ENCODE measurements at places on chromosomes 5 and 9.

DNA sequence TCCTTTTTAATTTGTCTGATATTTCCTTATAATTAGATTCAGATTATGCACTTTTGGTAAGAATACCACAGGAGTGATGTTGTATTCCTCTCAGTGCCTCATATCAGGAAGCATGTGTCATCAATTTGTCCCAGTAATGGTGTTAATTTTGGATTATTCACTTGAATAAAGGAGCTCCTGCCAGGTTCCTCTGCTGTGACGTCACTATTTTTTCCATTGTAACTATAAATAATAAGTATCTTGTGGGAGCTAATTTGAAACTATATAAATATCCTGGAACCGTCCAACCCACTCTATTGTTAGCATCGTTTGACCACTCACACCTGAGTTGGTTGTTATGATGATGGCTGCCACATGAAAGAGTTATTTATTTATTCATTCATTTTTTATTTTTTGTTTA lies 107.9 kb downstream of the INVS start:
- peaks cover 2% of the 10 kb centered on the region for H3K36me3 ChIP-seq
- H3K4me1 ChIP-seq: peaks cover 9% of the 10 kb centered on the region
- no peak overlapping the region for H3K27ac ChIP-seq
- no peaks in the 10 kb centered on the region for H3K27me3 ChIP-seq

DNA sequence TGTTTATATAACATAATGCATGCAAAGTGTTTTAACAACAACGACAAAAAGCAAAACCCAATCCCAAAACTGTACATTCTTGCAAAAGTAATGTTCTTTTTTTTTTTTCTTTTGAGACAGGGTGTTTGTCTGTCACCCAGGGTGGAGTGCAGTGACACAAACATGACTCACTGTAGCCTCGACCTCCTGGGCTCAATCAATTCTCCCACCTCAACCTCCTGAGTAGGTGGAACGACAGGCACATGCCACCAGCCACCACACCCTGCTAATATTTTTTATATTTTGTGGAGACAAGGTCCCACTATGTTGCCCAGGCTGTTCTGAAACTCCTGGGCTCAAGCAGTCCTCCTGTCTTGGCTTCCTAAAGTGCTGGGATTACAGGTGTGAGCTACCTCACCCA lies 13.6 kb upstream of the HAVCR1 start:
- H3K36me3 ChIP-seq: no peaks in the 10 kb centered on the region
- no peaks in the 10 kb centered on the region for H3K27me3 ChIP-seq
- H3K4me3 ChIP-seq: no peak overlapping the region
- no peak overlapping the region for H3K27ac ChIP-seq
- no peaks in the 10 kb centered on the region for H3K4me1 ChIP-seq
- DNase-seq: no peak

- peaks cover 21% of the 10 kb centered on the region for H3K27me3 ChIP-seq
- H3K36me3 ChIP-seq: no peaks in the 10 kb centered on the region
- H3K27ac ChIP-seq: no peak overlapping the region
- no peak overlapping the region for H3K4me3 ChIP-seq
These were observed 31.8 kb downstream of the EGFLAM start for GRCh38 chr5:38290028-38290653.

DNA sequence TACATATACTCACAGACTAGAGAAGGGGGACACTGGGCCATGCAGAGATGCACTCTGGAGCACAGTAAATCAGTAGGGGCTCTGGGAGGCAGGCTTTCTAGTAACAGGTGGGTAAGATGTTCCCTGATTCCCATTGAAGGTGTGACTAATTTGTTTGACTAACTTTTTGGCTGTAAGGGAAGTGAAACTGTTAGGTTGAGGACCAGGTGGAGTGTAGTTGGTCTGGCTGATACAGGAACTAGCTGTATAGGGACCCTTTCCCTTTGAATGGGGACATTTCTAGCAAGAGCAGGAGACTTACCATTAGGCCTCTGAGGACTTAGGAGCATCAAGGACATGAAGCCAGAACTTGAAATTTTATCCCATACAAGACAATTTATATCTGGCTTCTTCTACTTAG lies 989.6 kb upstream of the COX7C start:
- no peaks in the 10 kb centered on the region for H3K27me3 ChIP-seq
- peaks cover 20% of the 10 kb centered on the region for H3K4me1 ChIP-seq
- DNase-seq: no peak
- H3K27ac ChIP-seq: no peak overlapping the region

GRCh38 chr9:98240475-98240874 lies 15.0 kb downstream of the TBC1D2 start:
- H3K27me3 ChIP-seq: no peaks in the 10 kb centered on the region
- peaks cover 8% of the 10 kb centered on the region for H3K4me1 ChIP-seq
- no peak overlapping the region for H3K4me3 ChIP-seq
- no peak for DNase-seq
- H3K27ac ChIP-seq: no peak overlapping the region
- H3K36me3 ChIP-seq: no peaks in the 10 kb centered on the region

DNA sequence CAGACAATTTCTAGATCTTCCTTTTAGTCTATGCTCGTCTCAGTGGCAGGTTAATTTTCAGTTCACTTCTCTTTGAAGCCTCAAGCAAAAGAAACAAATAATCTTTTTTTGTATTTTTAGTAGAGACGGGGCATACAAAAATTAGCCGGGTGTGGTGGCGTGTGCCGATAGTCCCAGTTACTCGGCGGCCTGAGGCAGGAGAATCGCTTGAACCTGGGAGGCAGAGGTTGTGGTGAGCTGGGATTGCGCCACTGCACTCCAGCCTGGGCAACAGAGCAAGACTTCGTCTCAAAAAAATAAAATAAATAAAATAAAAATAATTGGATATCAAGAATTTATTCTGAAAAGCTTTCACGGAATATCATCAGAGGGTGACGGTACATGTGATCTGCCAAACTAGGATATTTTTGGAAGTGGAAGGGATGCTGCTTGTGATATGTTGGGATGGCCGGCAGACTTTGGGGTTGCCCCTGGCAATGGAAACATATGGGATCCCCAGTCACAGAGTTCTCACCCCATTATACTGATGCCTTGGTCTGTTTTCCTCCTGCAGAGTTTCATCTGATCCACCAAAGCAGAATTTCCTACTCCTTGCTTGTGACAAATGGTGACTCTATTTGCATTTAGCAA lies 7.6 kb upstream of the LCP2 start:
- peaks cover 1% of the 10 kb centered on the region for H3K27me3 ChIP-seq
- no peak overlapping the region for H3K4me3 ChIP-seq
- H3K36me3 ChIP-seq: no peaks in the 10 kb centered on the region
- DNase-seq: no peak
- H3K27ac ChIP-seq: no peak overlapping the region

DNA sequence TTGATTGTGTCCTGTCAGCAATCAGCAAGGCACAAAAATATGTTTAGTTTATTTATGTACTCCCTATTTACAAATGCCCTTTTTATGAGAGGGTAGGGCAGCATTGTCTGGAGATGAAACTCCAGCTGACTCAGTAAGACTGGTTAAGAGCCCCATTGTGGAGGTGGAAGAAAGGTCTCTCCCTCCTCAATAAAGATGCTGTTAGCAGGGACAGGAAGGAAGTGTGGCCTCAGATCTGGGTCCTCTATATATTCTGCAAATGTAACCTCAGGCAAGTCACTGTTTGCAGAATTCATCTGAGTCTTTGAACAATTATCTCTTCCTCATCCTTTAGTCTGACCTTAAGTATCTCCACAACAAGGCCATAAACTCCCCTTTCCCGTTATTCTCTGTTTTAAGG lies 48.3 kb upstream of the TRAF1 start:
- H3K4me3 ChIP-seq: no peak overlapping the region
- H3K4me1 ChIP-seq: peaks cover 11% of the 10 kb centered on the region
- no peak for DNase-seq
- no peaks in the 10 kb centered on the region for H3K27me3 ChIP-seq

DNA sequence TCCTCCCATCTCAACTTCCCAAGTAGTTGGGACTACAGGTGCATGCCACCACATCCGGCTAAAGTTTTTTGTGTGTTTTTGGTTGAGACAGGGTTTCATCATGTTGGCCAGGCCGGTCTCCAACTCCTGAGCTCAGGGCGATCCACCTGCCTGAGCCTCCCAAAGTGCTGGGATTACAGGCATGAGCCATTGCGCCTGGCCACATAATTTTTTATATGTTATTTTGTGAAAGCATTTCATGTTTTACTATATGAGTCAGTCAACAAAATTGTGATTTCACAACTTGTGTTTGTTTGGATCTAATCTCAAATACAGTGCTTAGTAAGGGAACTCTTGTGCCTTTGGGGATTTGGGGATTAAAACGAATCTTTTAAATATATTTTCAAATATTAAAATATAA lies 20.0 kb upstream of the FAM120AOS start:
- peaks cover 17% of the 10 kb centered on the region for H3K4me1 ChIP-seq
- no peak for DNase-seq
- no peaks in the 10 kb centered on the region for H3K27me3 ChIP-seq
- H3K4me3 ChIP-seq: no peak overlapping the region
- H3K36me3 ChIP-seq: peaks cover 15% of the 10 kb centered on the region
- H3K27ac ChIP-seq: no peak overlapping the region

- DNase-seq: no peak
- H3K27ac ChIP-seq: peak overlapping the region; percentile 16
- peaks cover 55% of the 10 kb centered on the region for H3K4me1 ChIP-seq
- H3K27me3 ChIP-seq: no peaks in the 10 kb centered on the region
- no peak overlapping the region for H3K4me3 ChIP-seq
- peaks cover 12% of the 10 kb centered on the region for H3K36me3 ChIP-seq
These were observed 23.9 kb downstream of the GOLM1 start for GRCh38 chr9:86075132-86076109.

GRCh38 chr5:141534492-141535213 lies 45.8 kb downstream of the PCDHGC5 start:
- H3K36me3 ChIP-seq: peaks cover 10% of the 10 kb centered on the region
- no peaks in the 10 kb centered on the region for H3K27me3 ChIP-seq

GRCh38 chr5:133801955-133802751 lies 166.3 kb downstream of the C5orf15 start:
- H3K36me3 ChIP-seq: no peaks in the 10 kb centered on the region
- DNase-seq: no peak
- H3K27me3 ChIP-seq: peaks cover 7% of the 10 kb centered on the region
- H3K27ac ChIP-seq: no peak overlapping the region
- H3K4me3 ChIP-seq: no peak overlapping the region

GRCh38 chr5:115545351-115545882 lies 842 bp upstream of the FEM1C start:
- peak overlapping the region; percentile 96 for H3K4me3 ChIP-seq
- no peak overlapping the region for H3K27ac ChIP-seq
- H3K4me1 ChIP-seq: peaks cover 29% of the 10 kb centered on the region
- peaks cover 7% of the 10 kb centered on the region for H3K36me3 ChIP-seq

GRCh38 chr5:74415695-74416102 lies 224.8 kb downstream of the ENC1 start:
- H3K27me3 ChIP-seq: no peaks in the 10 kb centered on the region
- H3K36me3 ChIP-seq: no peaks in the 10 kb centered on the region
- DNase-seq: no peak
- H3K4me1 ChIP-seq: peaks cover 70% of the 10 kb centered on the region
- no peak overlapping the region for H3K4me3 ChIP-seq
- peak overlapping the region; percentile 3 for H3K27ac ChIP-seq

DNA sequence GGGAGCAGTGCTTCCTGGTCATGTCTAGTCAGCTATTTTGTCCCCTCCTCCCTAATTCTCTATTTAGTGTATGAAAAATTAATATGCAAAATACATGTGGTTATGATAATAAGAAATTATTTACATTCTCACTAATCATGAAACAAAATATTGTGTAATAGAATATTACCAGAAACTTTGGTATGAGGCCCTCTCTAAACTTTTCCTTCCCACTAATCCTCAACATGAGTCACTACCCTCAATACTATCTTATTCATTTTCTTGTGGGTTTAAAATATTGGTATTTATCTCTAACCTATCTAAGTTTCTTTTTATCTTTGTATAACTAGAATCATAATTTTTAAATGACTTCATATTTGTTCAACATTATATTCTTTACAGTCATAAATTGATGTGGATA lies 545.9 kb upstream of the PTPRD start:
- no peaks in the 10 kb centered on the region for H3K27me3 ChIP-seq
- H3K27ac ChIP-seq: no peak overlapping the region
- H3K36me3 ChIP-seq: peaks cover 4% of the 10 kb centered on the region

GRCh38 chr5:146862641-146863040 lies 15.9 kb downstream of the PPP2R2B start:
- peaks cover 16% of the 10 kb centered on the region for H3K4me1 ChIP-seq
- no peak overlapping the region for H3K4me3 ChIP-seq
- peaks cover 2% of the 10 kb centered on the region for H3K36me3 ChIP-seq

- H3K4me1 ChIP-seq: no peaks in the 10 kb centered on the region
- no peaks in the 10 kb centered on the region for H3K27me3 ChIP-seq
- H3K27ac ChIP-seq: no peak overlapping the region
- H3K4me3 ChIP-seq: no peak overlapping the region
- H3K36me3 ChIP-seq: no peaks in the 10 kb centered on the region
- DNase-seq: no peak
These were observed 91.0 kb upstream of the JAK2 start for GRCh38 chr9:4894076-4894475.

GRCh38 chr9:93010704-93011103 lies 47.8 kb upstream of the SUSD3 start:
- H3K27ac ChIP-seq: no peak overlapping the region
- no peaks in the 10 kb centered on the region for H3K4me1 ChIP-seq
- no peaks in the 10 kb centered on the region for H3K27me3 ChIP-seq
- peaks cover 25% of the 10 kb centered on the region for H3K36me3 ChIP-seq

GRCh38 chr9:4575997-4576396 lies 85.7 kb downstream of the SLC1A1 start:
- no peak overlapping the region for H3K4me3 ChIP-seq
- no peaks in the 10 kb centered on the region for H3K36me3 ChIP-seq
- H3K4me1 ChIP-seq: peaks cover 13% of the 10 kb centered on the region
- no peak for DNase-seq

- peaks cover 26% of the 10 kb centered on the region for H3K27me3 ChIP-seq
- no peaks in the 10 kb centered on the region for H3K36me3 ChIP-seq
- peaks cover 12% of the 10 kb centered on the region for H3K4me1 ChIP-seq
- no peak for DNase-seq
These were observed 1.2 kb downstream of the TTLL11 start for GRCh38 chr9:122091682-122092592.

GRCh38 chr9:5531101-5531882 lies 21.0 kb downstream of the PDCD1LG2 start:
- no peaks in the 10 kb centered on the region for H3K36me3 ChIP-seq
- peaks cover 32% of the 10 kb centered on the region for H3K4me1 ChIP-seq
- no peak overlapping the region for H3K4me3 ChIP-seq
- no peak for DNase-seq
- peak overlapping the region; percentile 74 for H3K27ac ChIP-seq

DNA sequence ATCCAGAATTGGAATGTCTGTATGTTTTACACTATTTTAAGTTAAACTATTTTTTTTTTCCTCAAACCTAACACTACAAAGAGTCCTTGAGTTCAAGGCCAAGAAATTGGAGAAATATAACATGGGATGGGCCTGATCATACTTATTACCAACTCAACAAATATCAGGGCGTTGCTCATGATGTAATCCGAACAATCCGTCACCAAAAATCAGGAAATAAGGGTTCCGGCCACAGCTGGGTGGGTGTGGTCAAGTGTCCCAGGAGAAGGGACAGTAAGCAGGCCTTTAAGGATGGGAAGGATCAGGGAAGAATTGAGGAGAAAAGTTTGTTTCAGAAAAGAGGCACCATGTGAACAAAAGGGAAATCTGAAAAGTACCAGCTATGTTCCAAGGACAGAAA lies 29.8 kb downstream of the MED27 start:
- no peak for DNase-seq
- H3K4me3 ChIP-seq: no peak overlapping the region
- no peaks in the 10 kb centered on the region for H3K27me3 ChIP-seq
- H3K27ac ChIP-seq: no peak overlapping the region
- peaks cover 15% of the 10 kb centered on the region for H3K4me1 ChIP-seq
- H3K36me3 ChIP-seq: no peaks in the 10 kb centered on the region

GRCh38 chr5:148147415-148147814 lies 20.9 kb upstream of the SPINK14 start:
- H3K36me3 ChIP-seq: no peaks in the 10 kb centered on the region
- H3K27me3 ChIP-seq: no peaks in the 10 kb centered on the region
- H3K27ac ChIP-seq: no peak overlapping the region
- H3K4me3 ChIP-seq: no peak overlapping the region
- H3K4me1 ChIP-seq: peaks cover 22% of the 10 kb centered on the region
- DNase-seq: no peak

All from mesothelial cell of epicardium (in vitro differentiated cells).